ENCODE measurements at places on chromosomes 3 and 15.

- DNase-seq = no peak
These were observed 74.7 kb downstream of the DPPA2 start for GRCh38 chr3:109241459-109242186.

DNA sequence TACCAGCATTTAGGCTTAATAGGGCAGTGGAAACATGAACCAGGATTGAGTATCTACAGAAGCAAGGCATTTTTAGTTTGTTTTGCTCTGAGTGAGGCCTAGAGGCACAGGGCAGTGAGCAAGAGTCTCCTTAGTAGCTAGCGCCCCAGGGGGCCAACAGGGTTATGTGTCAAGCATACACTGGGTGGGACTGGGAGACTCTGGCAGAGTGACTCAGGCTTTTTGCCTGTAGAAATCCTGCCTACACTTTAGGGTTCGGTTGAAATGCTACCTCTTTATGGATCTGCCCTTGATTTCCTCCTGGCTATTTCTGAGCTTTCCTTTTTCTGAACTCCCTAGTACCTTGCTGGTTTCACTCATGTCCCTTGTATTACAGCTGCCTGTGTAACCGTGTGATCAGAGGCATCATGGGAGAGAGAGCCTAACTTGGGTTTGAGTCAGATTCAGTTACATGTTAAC lies 72.2 kb downstream of the TOP2B start:
- DNase-seq = no peak

DNA sequence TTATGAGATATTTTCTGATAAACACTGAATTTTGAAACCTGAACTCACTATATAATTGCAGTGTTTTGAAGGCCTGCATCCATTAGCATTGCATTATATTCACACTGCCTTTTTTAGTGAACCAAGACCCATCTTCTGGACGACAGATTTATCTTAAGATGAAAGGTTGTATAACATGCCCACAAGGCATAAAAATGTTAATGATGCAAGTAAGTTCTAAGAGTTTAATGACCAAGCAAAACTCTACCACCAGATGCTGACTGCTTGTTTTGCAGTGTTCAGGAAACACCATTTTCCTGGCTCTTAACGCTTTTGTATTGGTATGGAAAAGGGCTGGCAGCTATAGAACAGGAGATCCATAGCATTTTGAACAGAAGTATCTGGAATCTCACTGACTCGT lies 46.1 kb downstream of the USP50 start:
- DNase-seq = no peak

- no peak for DNase-seq
These were observed 9.8 kb downstream of the CLCN2 start for GRCh38 chr3:184351511-184352148.

- DNase-seq = no peak
These were observed 98.3 kb upstream of the CHL1 start for GRCh38 chr3:98259-98654.

GRCh38 chr15:81211376-81211775 lies 14.7 kb downstream of the IL16 start:
- peak; percentile 41 for DNase-seq

DNA sequence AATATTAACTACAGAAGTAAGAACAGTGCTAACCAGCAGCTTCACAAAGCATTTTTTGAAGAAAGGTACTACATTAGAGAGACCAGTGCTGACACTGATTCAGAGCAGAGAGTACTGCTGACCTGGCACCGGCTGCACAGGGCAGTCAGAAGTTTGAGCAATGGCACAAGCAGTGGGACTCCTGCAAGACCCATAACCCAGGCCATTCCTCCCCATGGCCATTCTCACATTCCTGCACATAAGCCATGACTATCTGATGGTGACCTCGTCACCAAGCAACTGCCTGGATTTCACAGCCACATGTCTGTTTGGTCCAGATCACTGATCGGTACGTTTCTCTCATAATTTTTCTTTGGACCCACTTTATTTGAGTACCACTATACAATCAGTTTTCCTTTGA lies 88.7 kb downstream of the GPR156 start:
- DNase-seq = no peak

- DNase-seq = no peak
These were observed 130.1 kb upstream of the PRICKLE2 start for GRCh38 chr3:64355401-64355807.

DNA sequence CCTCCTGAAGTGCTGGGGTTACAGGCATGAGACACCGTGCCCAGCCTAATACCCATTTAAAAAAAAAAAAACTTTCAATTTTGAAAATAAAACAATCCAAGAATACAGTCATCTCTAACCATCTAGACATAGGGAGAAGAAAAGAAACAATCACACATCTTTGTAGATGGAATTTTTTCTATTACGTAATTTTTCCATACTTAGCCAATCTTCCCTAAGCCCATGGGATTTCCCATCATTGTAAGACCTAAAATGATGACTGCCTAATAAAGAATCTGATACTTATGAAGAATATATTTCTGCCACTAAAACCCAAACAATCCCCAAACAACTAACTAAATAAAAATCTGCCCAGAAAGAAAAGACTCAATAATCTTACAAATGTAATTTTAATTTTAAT lies 88.7 kb downstream of the CBLB start:
- no peak for DNase-seq

- DNase-seq = no peak
These were observed 62.5 kb downstream of the ARHGAP31 start for GRCh38 chr3:119356646-119357045.

DNA sequence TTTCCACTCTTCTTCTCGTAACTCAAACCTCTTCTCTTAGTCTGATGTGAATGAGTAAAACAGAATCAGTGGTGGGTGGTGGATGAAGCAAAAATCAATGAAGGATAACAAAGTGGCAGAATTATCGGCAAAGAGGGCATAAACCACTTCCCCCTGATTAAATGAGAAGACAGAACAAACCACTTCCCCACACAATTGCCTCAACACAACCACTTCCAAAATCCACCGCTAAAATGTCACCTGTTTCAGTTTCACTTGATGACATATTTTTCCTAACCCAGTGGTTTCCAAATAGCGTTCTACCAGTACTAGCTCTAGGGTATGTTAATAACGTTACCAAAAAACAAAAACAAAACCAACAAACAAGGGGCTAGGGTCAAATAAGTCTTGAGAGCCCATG lies 478.7 kb upstream of the WNT5A start:
- DNase-seq = no peak

DNA sequence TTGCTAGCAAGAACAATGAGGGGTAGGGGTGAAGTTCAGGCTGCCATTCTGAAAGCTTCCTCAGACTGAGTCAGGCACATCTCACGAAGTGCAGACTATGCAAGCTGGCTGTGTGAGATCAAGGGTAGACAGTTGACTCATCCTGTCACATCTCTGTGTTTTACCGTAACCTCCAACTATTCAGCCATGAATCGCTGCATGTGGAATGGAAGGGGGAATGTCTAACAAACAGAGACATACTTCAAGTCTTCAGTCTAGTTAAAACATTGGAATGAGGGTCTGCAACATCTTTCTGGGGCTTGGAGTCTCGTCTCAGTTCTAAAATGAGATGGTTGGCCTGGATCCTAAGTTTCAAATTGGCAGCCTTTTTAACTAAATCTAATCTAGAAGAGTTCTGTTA lies 25.9 kb downstream of the AGTR1 start:
- DNase-seq = no peak

DNA sequence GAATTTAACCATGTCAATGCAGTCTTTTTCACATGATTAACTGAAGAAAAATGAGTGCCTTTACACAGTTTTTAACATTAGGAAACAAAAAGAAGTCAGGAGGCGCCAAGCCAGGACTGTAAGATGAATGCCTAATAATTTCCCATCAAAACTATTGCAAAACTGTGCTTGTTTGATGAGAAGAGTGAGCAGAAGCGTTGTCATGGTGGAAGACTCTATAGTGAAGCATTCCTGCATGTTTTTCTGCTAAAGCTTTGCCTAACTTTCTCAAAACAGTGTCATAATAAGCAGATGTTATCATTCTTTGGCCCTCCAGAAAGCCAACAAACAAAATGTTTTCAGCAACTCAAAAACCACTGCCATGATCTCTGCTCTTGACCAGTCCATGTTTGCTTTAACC lies 156.8 kb upstream of the CDIN1 start:
- DNase-seq = no peak

GRCh38 chr3:50246517-50246954 lies 10.5 kb downstream of the GNAI2 start:
- peak; percentile 47 for DNase-seq

GRCh38 chr3:114527036-114527644 lies 233.3 kb downstream of the TIGIT start:
- no peak for DNase-seq

- DNase-seq = no peak
These were observed 215.2 kb upstream of the ROPN1 start for GRCh38 chr3:124207077-124207476.

- no peak for DNase-seq
These were observed 62.1 kb downstream of the PLXNA1 start for GRCh38 chr3:127044996-127045395.

DNA sequence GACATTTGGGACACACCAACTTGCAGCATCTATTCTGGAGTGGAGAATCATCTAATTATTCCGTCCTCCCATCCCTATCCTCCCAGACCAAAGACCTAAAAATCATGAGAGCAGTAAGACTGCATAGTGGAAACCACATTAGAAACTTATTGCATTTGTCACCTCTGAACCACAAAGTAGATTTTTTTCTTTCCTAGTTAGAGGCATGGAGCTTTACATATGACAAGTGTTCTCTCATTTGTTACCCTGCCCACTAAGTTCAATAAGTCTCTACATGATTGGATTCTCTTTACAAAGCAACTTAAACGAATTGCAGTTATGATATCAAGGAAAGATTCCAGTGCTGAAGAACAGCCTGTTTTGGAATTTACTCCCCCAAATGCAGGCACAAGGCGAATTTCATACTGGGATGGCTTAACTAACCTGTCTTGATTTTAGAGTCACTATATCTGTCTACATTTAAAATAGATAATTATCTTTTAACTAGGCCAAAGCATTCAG lies 42.3 kb upstream of the LRRFIP2 start:
- DNase-seq = no peak

DNA sequence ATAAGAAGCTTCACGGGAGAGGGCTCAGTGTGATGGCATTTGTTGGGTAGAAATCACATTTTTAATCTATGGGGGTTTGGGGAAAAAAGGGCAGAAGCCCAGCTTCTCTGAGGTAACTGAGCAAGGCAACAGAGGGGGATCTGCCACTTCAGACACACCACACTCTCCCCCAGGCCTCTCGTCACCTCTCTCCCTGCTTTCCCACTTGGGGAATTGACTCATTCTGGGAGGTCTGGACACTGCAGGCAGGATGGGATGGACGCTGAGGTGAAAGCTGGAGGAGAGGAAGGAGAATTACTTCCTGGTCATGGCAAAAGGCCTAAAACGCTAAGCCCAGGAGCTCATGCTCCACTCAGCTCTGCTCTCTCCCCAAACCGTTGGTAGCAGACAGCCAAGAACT lies 33.2 kb downstream of the MYO5C start:
- DNase-seq = no peak

- no peak for DNase-seq
These were observed 700 bp downstream of the MKRN2 start for GRCh38 chr3:12557473-12558100.

- no peak for DNase-seq
These were observed 618.8 kb upstream of the CCDC54 start for GRCh38 chr3:106758459-106758858.

- DNase-seq = no peak
These were observed 54.1 kb downstream of the ABTB1 start for GRCh38 chr3:127726894-127727293.

DNA sequence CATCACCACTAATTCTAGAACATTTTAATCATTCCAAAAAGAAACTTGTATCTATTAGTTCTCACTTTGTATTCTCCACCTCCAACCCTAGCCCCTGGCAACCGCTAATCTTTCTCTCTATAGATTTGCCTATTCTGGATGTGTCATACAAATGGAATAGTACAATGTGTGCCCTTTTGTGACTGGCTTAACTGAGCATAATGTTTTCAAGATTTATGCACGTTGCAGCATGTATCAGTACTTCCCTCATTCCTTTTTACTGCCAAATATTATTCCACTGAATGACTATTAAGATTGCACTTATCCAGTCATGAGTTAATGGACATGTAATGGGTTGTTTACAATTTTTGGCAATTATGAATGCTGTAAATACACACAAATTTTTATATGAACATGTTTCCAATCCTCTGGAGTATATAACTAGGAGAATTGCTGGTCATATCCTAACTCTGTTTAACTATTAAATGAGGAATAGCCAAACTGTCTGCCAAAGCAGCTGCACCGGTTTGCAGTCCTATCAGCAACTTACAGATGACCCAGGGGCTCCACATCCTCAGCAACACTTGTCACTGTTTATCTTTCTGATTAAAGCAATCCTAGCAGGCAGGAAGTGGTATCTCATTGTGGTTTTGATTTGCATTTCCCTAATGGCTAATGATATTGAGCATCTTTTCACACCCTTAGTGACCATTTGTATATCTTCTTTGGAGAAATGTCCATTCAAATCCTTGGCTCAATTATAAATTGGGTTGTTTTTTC lies 42.9 kb downstream of the DCUN1D1 start:
- DNase-seq = no peak

- no peak for DNase-seq
These were observed at the start of gene GPR87 for GRCh38 chr3:151316267-151316991. Gene GPR87, minus strand, starts transcription at chr3:151316820. Its CDS starts 16,720 bp downstream, at chr3:151300100.

- DNase-seq = no peak
These were observed 114.7 kb upstream of the BHLHE40 start for GRCh38 chr3:4864503-4864902.

- DNase-seq = no peak
These were observed 273.6 kb downstream of the ZBBX start for GRCh38 chr3:167106456-167106855.

DNA sequence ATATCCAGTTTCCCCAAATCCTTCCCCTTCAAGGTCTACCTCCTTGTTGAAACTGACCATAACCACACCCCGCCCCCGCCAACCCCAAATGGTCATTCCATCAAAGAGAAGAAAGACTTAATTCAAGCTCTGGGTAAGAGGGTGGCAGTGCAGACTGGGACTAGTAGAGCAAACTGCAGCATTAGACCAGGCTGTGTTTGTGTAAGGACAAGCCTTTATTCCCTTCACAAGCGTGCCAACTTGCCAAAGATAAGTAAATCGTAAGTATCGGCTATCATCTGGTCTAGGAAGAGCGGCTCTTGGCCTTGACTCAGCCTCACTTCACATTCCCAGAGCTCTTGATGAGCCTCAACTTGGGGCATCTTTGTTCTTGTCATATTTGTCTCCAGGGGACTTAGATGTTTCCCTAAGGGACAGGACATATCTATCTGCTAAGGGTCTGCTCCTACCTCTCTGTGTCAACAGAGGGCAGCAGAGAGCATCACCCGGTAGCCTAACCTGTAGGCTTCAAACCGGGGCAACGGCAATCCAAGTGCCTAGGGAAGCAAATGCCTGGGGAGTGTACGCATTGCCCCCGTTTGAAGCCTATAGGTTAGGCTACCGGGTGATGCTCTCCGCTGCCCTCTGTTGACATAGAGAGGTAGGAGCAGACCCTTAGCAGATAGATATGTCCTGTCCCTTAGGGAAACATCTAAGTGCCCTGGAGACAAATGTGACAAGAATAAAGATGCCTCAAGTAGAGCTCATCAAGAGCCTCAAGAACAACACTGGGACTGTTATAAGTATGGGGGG lies 8.9 kb upstream of the MAP3K13 start:
- DNase-seq = peak; percentile 88

All from lower leg skin (tissue), 4 donors.